ENCODE measurements at places on chromosomes 7 and 10. TPM values are rescaled to one million over a fixed set of nuclear protein-coding genes. Genes with fewer than 3 reads are reported as not detected.

UCN3 gene
- total RNA-seq: not detected

BEND7 gene
- 12.4 TPM for total RNA-seq

NACAD gene
- not detected for total RNA-seq

MUC12 gene
- not detected for total RNA-seq

GCC1 gene
- total RNA-seq: 27.7 TPM

DIP2C gene
- total RNA-seq: 0.34 TPM

GPR85 gene
- total RNA-seq: 0.61 TPM

- DNase-seq: no peak
Measured at GRCh38 chr7:14858410-14858809, 44.1 kb downstream of the DGKB start.

GRCh38 chr7:982511-983003 lies 424 bp upstream of the CYP2W1 start:
- DNase-seq: no peak

DNA sequence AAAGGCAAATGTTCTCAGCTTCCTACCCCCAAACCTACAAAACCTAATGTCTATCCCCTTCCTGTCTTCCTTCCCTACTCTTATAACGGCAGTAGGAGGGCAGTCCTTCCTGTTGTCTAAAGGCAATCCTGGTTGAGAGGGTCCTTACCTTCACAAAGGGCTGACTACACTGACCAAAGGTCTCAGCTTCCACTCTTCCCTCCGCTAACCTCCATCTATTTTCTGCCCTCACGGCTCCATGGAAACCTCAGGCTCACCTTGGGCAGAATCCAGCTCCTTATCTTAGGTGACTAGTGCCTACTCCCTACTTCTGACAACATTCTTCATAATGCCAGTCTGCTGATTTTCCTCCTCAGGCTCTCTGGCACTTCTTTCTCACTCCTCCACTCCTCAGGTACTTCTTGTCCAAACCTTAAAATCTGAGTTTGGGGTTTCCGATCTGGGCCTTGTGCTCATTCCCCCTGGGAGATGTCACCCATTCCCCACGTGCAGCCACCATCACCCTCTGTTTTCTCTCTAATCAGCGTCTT lies 542 bp downstream of the FBXL13 start:
- DNase-seq: no peak

- DNase-seq: no peak
Measured at GRCh38 chr7:105320896-105321295, 67.8 kb downstream of the SRPK2 start.

GRCh38 chr10:111151595-111152307 lies 74.9 kb downstream of the ADRA2A start:
- no peak for DNase-seq

DNA sequence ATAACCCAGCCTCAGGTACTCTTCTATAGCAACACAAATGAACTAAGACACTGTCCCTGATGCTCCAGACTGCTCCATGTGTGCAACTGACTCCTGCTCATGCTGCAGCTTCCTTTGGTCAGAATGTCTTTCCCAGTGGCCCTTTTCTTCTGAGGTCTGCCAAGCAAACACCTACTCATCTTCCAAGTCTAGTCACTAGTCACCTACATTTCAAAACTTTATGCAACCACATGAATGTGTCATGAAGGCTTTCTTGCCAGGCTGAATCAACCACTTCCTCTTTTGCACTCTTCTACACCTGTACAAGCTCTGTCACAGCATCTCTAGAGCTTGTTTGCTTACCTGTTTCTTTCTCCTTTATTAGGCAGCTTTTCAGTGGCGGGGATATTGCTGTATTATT lies 75.8 kb downstream of the LSMEM1 start:
- peak; percentile 65 for DNase-seq

- no peak for DNase-seq
Measured at GRCh38 chr10:116850058-116850611, 836 bp downstream of the ENO4 start.

DNA sequence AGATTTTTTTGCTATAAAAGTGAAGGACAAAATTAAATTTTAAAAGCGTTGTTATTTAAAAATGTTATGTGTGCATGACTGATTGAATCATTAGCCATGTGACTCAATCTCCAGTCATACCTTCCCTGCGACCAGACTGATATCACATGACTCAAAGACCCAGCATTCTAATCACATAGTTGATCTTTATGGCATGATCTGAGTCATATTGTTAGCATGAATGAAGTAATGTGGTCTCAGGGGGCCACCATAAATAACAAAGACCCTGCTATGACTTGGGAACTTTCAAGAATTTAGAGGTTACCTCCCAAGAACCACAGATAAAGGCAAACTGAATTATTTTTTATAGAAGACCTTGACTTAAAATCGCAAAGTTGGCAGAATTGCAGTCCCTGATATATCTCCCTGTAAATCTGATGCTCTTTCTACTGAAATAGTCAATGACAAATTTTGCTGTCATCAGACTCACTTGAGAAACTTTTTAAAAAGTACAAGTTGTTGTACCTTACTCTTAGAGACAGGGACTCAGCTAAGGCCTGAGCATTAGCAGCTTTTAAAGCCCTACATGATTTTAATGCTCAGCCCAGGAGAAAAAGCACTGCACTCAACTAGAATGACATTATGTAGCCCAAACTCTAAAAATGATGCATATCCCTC lies 717.3 kb downstream of the XPNPEP1 start:
- DNase-seq: no peak
